ENCODE measurements at places on chromosomes 12 and 14.

DNA sequence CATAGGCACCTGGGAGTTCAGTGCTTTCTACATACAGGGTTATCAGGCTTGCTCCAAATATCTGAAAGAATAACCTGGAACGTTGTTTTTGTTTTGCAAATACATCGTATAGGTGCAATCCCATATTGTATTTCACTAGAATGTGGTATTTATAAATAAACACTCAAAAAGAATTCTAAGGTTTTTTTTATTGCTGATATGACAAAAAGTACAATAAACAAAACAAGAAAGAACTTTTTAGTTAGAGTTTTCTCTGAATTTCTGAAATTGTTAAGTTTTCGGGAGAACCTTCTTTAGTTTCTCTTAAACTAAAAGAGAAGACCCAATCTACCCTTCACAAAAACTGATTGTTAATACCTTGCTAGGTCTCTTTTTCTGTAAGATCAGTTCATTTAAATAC is 225.8 kb downstream of the CCDC59 start:
- no peak for DNase-seq

GRCh38 chr12:121513464-121514183 is 67.2 kb downstream of the KDM2B start:
- DNase-seq = no peak

GRCh38 chr12:54146506-54147145 is 42.2 kb downstream of the SMUG1 start:
- no peak for DNase-seq

DNA sequence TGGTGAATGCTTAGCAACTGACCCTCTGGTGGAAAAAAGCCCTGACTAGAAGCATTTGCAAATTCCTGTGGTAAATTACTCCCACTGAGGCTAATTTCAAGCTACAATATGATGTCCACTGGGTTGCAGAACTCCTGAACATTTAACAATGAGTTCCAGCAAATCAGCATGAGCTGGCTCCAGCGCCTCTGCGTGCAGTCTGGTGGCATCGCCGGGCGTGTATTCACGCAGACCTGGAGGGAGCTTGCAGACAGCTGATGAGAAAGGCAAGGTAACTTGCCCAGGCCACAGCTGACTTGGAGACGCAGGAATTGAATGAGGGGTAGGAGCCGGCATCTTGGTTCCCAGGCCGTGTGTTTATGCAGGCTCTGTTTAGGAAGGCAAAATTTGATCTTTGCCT is 45.1 kb upstream of the KCNA1 start:
- no peak for DNase-seq

Measured in progenitor cell of endocrine pancreas (in vitro differentiated cells).